Lower lobe of right lung (tissue), 2 donors: ENCODE measurements at places on chromosomes 5 and 9. TPM values are rescaled to one million over a fixed set of nuclear protein-coding genes. Genes with fewer than 3 reads are reported as not detected.

- DNase-seq, result no peak
- no peak overlapping the region for H3K27ac ChIP-seq
- no peaks in the 10 kb centered on the region for H3K27me3 ChIP-seq
These were observed 267.0 kb upstream of the TYRP1 start for GRCh38 chr9:12425878-12426864.

DNA sequence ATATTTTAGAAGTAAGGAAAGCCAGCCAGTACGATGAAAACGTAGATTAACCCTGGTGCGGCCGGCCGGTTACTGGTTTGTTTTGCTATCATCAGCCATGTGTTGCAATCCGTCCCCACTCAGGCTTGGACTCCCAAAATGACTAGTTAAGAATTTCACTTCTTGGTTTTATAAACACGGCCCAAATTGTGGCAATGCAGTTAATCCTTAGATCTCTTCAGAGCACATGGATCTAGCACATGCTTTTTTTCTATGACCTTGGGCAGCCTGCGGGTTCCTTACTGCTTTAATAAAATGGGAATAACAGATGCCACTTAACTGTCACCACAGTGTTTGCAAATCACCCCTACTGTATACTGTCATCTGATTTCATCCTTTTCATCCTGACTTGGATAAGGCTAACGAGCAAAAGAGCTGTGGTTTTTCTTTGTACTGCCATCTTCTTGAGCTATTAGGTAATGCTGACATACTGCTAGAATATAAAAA, 1.5 kb downstream of the NDFIP1 start:
- no peaks in the 10 kb centered on the region for H3K27me3 ChIP-seq
- H3K36me3 ChIP-seq, result no peaks in the 10 kb centered on the region
- H3K4me3 ChIP-seq, result peak overlapping the region; percentile 84
- H3K27ac ChIP-seq, result peak overlapping the region; percentile 99
- H3K4me1 ChIP-seq, result peaks cover 19% of the 10 kb centered on the region

GRCh38 chr9:17994695-17995425, 416.0 kb downstream of the SH3GL2 start:
- no peak overlapping the region for H3K27ac ChIP-seq
- H3K4me1 ChIP-seq, result no peaks in the 10 kb centered on the region
- DNase-seq, result no peak
- H3K4me3 ChIP-seq, result no peak overlapping the region
- no peaks in the 10 kb centered on the region for H3K27me3 ChIP-seq
- H3K36me3 ChIP-seq, result no peaks in the 10 kb centered on the region

GRCh38 chr9:133360400-133361393, 4.3 kb downstream of the SURF2 start:
- H3K27ac ChIP-seq, result no peak overlapping the region
- no peaks in the 10 kb centered on the region for H3K27me3 ChIP-seq
- peaks cover 81% of the 10 kb centered on the region for H3K36me3 ChIP-seq
- no peak overlapping the region for H3K4me3 ChIP-seq

DNA sequence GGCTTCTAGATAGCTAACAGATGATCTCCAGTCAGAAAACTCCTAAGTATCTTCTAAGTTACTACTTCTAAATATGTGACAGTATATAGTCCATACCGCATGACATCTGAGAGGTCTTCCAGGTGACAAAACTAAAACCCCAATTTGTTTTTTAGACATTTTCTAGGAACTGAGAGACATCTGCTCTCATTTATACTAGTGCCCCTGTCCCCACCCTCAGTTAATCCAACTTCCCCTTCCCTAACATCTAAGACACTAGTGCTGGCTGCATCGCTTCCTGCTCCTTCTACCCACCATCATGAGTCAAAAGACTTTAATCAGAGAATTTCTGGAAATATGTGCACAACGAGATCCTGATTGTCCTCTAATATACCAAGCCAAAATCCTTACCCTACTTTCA, 37.9 kb downstream of the FBXW11 start:
- H3K4me1 ChIP-seq, result peaks cover 18% of the 10 kb centered on the region
- no peak for DNase-seq
- H3K27ac ChIP-seq, result no peak overlapping the region
- H3K27me3 ChIP-seq, result no peaks in the 10 kb centered on the region
- H3K36me3 ChIP-seq, result no peaks in the 10 kb centered on the region
- no peak overlapping the region for H3K4me3 ChIP-seq

DNA sequence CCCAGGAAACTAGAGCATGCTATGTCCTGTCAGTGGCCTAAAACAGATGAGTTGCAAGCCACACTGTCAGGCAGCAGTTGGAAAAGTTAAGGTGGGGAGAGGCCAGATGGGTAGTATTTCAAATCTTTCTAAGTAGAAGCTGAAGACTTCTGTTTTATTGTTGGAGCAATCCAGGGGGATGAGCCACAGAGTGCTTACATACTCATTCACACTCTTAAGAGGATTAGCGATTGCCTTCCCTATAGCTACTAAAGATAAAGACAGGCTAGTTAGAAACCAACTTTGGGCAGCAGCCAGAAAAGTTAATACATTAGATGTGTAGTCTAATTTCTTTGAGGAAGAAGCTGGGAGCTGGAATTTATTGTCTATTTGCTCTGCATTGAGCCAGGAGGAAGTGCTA, 61.7 kb upstream of the ELAVL2 start:
- no peaks in the 10 kb centered on the region for H3K4me1 ChIP-seq
- no peak for DNase-seq
- no peaks in the 10 kb centered on the region for H3K36me3 ChIP-seq
- no peak overlapping the region for H3K4me3 ChIP-seq
- no peak overlapping the region for H3K27ac ChIP-seq

DNA sequence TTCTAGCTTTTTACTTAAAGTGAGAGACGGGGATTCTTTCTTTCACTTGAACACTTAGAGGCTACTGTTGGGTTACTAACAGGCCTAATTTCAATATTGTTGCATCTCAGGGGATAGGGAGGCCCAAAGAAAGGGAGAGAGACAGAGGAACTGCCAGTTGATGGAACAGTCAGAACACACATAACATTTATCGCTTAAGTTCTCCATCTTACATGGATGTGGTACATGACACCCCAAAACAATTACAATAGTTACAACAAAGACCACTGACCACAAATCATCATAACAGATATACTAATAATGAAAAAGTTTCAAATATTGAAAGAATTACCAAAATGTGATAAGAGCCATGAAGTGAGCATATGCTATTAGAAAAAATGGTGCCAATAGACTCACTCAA, 4.3 kb upstream of the RIC1 start:
- no peaks in the 10 kb centered on the region for H3K27me3 ChIP-seq
- H3K4me1 ChIP-seq, result peaks cover 62% of the 10 kb centered on the region
- no peak overlapping the region for H3K4me3 ChIP-seq
- H3K36me3 ChIP-seq, result no peaks in the 10 kb centered on the region
- DNase-seq, result no peak

- H3K4me1 ChIP-seq, result no peaks in the 10 kb centered on the region
- H3K4me3 ChIP-seq, result no peak overlapping the region
- no peaks in the 10 kb centered on the region for H3K36me3 ChIP-seq
- H3K27me3 ChIP-seq, result no peaks in the 10 kb centered on the region
- DNase-seq, result no peak
- H3K27ac ChIP-seq, result no peak overlapping the region
These were observed 69.4 kb downstream of the NPR3 start for GRCh38 chr5:32780508-32780919.

DNA sequence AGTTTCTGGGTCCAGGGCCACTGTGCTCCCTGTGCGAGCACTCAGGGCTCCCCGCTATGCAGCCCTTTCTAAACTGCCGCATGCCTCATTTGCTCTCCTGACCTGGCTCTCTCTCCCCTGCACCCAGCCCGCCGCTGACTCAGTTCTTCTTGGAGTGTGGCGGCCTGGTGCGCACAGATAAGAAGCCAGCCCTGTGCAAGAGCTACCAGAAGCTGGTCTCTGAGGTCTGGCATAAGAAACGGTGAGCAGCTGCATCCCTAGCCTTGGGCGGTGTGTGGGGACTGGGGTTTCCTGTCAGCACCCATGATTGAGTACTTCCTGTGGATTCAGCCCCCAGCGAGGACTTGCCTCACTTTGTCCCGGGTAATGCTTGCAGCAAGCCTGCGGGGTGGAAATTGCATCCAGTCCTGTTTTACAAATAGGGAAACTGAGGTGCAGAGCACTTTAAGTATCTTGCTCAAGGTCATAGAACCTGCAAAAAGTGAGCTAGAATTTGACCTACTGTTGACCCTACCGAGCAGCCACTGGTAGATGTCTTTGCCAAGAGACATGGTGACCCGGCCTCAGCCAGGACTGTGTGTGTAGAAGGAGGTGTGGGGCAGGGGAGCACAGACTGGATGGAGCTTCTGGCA, 27.9 kb downstream of the USP20 start:
- no peak for DNase-seq
- H3K4me1 ChIP-seq, result no peaks in the 10 kb centered on the region
- H3K4me3 ChIP-seq, result no peak overlapping the region
- no peak overlapping the region for H3K27ac ChIP-seq

DNA sequence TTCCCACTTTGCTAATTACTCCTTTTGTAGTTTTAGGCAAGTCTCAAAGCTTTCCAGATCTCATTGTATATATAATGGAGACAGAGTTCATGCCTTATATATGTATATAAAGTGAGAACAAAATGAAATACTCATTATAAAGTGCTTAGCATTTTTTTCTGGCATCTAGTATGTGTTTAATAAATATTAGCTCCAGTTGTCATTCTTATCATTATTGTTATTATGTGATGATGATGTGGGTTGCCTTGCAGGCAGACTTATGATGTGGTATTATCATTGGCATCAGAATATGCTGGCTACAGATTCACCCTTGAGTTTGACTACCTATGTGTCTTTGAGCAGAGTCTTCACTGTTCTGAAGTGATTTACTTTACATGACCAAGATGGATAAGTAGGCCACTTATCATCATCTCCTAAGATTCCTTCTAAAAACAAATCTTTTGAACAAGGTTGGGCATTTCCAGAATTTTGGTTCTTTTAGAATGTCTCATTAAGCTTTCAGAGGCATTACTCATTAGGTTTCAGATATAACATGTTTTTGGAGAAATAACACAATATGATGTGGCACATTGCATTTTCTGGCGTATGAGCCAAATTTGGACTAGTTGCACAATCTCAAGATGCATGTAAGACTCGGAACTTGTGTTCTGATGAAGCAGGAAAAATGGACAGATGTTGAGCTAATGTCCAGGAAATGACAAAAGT, 145.6 kb upstream of the TNC start:
- no peak for DNase-seq
- H3K36me3 ChIP-seq, result no peaks in the 10 kb centered on the region
- no peaks in the 10 kb centered on the region for H3K27me3 ChIP-seq
- no peak overlapping the region for H3K27ac ChIP-seq

DNA sequence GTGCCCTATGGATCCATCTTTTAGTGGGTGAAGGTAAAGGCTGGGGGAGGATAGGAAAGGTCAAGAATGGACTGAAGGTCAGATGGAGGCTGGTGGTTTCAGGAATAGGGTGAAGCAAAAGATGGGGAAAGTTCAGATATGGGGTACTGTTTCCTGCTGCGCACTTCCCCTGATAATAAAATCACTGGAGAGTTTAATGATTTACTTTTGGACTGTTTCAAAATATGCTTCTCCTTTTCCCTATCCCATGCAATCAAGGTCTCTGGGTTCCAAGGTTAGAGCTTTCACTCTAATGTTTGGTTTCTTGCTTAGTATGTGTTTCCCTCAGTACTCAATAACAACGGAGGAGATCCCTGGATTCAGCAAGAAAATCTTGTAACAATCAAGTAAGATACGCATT, 10.8 kb upstream of the PPP3R2 start:
- H3K27me3 ChIP-seq, result no peaks in the 10 kb centered on the region
- no peak overlapping the region for H3K4me3 ChIP-seq
- H3K4me1 ChIP-seq, result no peaks in the 10 kb centered on the region
- DNase-seq, result no peak

DNA sequence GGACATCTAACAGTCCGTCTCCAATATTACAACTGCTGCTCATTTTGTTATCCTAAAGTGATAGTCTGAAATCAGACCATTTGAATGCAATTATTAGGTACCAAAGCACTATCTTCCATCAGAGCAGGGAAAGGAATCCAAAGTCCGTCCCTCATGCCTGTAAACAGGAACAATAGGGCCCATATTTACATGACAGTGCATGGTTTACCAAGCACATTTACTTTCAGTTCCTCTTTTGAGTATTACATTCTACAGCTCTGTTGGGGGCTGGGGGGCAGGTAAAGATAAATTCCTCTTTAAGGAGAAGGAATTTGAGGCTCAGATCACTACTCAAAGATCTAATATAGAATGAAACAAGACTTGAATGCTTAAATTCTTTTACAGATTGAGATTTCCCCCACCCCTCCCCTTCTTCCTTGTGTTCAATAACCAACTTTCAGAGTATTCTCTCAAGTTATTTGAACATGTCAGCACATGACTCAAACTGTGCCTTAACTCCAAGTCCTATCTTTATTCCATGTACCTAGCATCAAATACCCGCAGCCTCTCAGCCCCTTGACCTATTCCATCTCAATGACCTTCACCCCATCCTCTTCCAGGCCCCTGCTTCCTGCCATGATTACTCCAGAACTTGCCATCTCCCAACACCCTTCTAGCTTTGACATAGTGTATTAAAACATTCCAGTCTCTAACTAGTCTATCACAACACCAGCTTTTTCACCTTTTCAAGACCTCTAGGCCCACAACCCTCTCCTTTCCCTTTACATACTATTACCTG, 71.0 kb downstream of the BRINP1 start:
- H3K4me3 ChIP-seq, result no peak overlapping the region
- H3K27ac ChIP-seq, result no peak overlapping the region
- no peaks in the 10 kb centered on the region for H3K27me3 ChIP-seq
- no peaks in the 10 kb centered on the region for H3K4me1 ChIP-seq
- no peaks in the 10 kb centered on the region for H3K36me3 ChIP-seq

- H3K27me3 ChIP-seq, result no peaks in the 10 kb centered on the region
- DNase-seq, result no peak
- H3K4me3 ChIP-seq, result no peak overlapping the region
- peaks cover 5% of the 10 kb centered on the region for H3K4me1 ChIP-seq
These were observed 25.5 kb downstream of the GRAMD2B start for GRCh38 chr5:126448720-126449119.

CDO1 gene
- 12.8 TPM for total RNA-seq

AIF1L gene
- 16.0 TPM for total RNA-seq

CDH9 gene
- total RNA-seq, result not detected

ISL1 gene
- total RNA-seq, result 0.15 TPM

PLEKHG4B gene
- 2.7 TPM for total RNA-seq

PCDHB3 gene
- 1.5 TPM for total RNA-seq

TRPM3 gene
- 0.15 TPM for total RNA-seq
